ENCODE measurements at places on chromosomes 7 and 10.

- no peak for DNase-seq
Observed at GRCh38 chr10:133275684-133276092, 980 bp downstream of the ADAM8 start.

DNA sequence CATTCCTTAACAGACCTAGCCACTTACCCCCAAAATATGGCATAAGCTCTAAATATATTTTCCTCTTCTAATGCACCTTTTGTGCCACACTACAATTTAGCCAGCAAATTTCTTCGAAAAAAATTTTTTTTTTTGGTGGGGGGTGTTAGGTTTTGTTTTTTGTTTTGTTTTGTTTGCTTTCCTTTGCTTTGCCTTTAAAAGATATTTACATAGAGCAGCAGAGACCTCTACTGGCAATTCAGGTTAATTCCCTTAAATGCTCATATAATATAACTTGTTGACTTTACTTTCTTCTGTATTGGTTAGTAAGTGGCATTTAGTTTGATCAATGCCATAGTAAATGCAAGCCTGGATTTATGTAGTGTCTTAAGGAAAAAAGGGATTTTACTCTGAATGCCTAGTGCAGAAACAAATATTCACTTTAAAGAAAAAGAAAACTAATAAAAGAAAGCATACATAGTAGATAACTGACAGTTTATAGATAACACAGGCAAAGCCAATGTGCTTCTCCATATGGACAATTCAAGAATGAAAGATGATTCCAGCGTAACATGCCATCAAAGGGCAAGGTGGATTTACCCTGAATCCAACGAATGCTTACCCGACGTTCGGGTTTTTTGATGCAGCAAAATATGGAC is 1250.6 kb downstream of the GATA3 start:
- DNase-seq = no peak

DNA sequence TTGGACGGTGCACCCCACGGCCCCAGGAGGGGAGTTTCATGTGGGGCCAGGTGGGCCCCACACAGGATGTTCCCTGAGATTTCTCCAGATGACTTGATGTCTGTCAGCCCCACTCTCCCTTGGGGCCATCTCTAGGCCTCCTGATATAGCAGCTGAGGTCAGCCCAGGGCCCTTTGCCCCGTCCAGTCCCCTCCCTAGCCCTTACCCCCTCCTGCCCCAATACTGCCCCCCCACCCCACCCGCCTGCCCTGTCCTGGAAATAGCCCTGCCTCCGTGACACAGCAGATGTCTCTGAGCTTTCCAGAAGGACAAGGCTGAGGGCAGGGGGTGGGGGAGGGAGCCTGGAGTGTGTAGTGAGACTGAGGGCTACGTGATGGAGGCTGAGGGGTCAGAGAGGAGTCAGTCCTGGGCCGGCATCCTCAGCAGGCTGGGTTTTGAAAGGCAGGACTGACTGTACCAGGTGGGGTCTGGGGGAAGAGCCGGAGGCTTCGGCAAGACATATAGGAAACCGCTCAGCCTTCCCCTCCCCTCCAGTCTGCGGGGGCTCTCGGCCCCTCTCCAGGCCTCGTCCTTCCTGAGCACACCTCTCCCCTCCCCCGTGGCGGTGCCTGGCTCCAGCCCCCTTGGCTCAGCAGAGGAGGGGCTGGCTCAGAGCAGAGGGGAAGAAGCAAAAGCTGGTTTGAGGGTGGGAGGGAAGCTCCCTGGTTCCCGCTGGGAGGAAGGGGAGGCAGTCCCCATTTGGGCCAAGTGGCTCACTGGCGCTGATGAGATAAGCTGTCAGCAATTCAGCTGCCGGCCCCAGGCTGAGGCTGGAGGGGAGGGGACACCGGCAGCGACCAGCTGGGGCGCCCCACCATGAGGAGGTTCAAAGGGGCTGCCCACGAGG is 2.0 kb downstream of the FLNC start:
- no peak for DNase-seq

DNA sequence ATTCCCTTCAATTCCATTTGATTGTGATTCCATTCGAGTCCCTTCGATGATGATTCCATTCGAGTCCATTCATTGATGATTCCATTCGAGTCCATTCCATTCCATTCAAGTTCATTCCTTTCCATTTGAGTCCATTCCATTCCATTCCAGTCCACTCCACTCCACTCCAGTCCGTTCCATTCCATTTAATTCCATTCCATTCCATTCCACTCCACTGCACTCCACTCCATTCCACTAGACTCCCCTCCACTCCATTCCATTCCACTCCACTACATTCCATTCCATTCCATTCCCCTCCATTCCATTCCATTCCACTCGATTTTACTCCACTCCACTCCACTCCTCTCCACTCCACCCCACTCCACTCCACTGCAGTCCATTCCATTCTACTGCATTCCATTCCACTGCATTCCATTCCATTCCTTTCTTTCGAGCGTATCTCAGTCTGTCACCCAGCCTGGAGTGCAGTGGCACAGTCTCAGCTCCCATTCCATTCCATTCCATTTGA is 115.7 kb downstream of the ZNF92 start:
- DNase-seq = no peak

DNA sequence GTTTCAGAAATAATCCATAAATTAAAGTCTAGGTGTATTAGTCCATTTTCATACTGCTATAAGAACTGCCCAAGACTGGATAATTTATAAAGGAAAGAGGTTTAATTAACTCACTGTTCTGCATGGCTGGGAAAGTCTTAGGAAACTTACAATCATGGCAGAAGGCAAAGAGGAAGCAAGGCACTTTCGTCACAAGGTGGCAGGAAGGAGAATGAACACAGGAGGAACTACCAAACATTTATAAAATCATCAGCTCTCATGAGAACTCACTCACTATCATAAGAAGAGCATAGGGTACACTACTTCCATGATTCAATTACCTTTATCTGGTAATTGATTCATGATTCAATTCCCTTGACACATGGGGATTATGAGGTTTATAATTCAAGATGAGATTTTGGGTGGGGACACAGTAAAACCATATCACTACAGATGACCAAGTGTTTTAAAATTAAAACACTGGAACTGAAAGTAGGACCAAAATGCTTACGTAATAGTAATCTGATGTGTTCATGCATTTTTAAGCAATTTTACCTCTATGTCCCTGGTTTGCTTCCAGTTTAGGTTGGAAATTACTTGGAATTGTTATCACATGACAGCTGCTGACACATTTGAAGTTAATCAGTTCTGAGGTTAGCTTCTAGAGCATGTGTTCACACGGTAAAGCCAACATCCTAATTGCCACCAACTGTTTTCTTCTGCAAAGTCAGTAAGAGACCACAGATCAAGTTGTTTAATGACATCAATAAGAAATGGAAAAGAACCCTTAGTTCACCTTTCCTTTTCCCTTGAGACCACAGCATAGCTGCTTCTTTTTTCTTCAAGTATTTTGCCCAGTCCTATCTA is 48.4 kb upstream of the SEMA3C start:
- DNase-seq = no peak

GRCh38 chr7:1340461-1341360 is 108.0 kb downstream of the UNCX start:
- no peak for DNase-seq

DNA sequence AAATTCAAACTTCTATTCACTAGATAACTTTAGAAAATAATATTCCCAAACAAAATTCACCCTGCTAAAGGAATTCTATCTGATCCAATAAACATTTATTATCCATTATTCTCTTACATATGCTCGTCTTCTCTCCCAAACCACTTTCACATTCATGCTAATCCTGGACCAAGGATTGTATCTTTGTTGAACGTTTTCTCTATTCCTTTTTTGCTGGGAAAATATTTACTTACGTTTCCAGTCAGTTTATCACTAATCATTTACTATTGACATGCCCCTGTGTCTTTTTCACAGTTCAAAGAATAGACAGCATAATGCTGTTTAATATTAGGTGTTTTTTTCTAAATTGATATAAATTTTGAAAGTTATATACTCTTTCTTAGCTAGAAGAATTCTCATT is 3.2 kb downstream of the TEX47 start:
- DNase-seq = no peak

GRCh38 chr10:124403548-124403947 is 15.2 kb downstream of the OAT start:
- no peak for DNase-seq

GRCh38 chr7:148773334-148773733 is 74.6 kb downstream of the CUL1 start:
- DNase-seq = peak; percentile 10

DNA sequence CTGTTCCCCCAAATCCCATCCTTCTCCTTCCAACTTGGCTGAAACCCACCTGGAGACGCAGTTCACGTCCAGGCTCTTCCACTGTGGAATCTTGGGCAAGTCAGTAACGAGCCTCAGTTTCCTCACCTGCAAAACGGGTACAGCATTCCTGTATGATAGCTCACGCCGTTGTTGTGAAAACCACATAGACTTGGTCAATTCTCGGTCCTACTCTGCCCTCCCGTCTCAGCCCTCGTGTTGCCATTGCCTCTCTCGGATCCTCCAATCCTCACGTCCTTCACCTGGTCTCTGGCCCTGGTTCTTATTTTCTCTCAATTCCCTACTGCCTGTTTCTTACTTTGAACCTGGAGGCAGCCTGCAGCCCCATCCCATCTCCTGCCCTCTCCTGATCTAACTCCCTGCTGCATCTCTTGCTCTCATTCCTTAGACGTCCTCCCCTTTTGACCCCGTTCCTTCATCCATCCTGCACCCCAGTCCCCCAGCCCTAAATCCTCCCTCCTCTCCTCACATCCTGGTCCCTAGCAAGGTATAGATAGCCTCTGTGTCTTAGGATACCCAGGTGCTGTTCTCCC is 2.0 kb upstream of the MUC12 start:
- no peak for DNase-seq

DNA sequence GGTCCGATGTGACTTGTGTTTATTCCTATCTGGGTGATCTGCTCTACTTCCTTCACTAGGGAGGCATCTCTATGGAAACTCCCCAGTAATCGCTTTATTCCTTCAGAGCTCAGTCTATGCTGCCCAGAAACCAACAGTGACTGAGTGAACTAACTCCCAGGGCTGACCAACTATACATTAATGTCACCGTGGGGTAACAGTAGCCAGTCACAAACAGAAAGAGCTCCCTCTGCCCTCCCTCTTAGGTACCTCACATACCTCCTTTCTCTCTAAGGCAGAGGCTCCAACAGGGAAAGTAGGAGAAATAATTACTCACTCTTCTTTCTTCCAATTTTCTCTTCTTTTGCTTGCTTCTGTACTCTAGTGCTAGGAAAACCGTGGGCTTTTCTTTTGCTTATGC is 855.0 kb downstream of the REEP3 start:
- no peak for DNase-seq

GRCh38 chr10:62073429-62073828 is 171.9 kb downstream of the ARID5B start:
- DNase-seq = no peak

DNA sequence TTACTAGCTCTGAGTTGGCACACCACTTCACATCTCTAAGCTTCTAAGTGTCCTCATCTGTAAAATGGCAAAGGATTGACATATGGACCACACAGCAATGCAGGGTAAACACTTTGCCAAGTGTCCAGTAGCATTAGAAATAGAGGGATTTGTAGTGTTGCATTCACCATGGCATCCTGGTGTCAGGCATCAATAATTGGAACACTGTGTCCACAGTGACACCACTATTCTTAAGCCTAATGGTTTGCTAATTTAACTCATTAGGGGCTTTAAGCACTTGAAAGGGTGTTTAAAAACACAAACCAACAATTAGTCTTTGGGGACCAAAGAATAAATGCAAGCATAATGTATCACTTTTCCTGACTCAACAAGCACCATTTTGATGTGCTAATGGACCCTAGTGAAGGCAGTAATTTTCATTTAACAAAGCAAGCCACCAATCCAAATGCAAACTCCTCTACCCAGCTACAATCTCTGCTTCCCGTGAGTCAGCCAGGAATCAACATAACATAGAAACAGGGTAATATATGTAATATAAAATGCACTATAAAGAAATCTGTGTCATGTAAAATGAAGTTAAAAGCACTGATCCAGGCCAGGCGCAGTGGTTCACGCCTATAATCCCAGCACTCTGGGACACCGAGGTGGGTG is 75.9 kb downstream of the FAM204A start:
- DNase-seq = no peak

GRCh38 chr7:26670290-26670689 is 194.1 kb downstream of the SKAP2 start:
- DNase-seq = no peak

DNA sequence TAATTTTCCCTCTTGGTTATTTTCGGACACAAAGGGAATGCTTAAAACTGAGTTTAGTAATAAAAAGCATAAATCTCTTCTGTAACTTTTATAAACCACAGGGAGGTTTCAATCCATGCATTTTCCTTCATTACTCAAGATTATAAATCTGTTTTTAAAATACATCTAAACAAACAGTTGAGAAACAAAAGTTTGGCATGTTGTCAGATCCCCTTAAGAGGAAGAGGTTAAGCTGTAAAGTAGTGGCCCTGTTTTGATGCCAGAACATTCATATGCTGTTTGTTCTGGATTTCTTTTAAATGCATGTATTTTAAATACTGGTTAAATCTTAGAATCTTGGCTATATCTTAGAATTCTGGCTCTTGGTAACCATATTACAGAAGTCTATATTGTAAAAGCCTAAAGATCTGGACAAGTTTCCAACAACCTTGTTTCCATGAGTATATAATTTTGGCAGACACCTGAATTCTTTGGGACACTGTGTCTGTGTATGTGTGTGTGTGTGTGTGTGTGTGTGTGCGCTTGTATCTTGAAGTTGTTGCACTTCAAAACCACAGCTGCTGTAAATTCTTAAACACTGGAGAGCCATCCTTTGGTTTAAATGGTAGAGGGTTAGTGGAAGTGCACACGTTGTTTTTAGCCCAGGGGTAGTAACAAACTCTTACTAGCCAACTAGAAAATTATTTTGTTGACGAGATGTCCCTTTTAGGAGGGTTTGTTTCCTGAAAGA is 6.8 kb upstream of the SEMA4G start:
- no peak for DNase-seq

- DNase-seq = no peak
Observed at GRCh38 chr10:241451-241850, 106.2 kb downstream of the ZMYND11 start.

DNA sequence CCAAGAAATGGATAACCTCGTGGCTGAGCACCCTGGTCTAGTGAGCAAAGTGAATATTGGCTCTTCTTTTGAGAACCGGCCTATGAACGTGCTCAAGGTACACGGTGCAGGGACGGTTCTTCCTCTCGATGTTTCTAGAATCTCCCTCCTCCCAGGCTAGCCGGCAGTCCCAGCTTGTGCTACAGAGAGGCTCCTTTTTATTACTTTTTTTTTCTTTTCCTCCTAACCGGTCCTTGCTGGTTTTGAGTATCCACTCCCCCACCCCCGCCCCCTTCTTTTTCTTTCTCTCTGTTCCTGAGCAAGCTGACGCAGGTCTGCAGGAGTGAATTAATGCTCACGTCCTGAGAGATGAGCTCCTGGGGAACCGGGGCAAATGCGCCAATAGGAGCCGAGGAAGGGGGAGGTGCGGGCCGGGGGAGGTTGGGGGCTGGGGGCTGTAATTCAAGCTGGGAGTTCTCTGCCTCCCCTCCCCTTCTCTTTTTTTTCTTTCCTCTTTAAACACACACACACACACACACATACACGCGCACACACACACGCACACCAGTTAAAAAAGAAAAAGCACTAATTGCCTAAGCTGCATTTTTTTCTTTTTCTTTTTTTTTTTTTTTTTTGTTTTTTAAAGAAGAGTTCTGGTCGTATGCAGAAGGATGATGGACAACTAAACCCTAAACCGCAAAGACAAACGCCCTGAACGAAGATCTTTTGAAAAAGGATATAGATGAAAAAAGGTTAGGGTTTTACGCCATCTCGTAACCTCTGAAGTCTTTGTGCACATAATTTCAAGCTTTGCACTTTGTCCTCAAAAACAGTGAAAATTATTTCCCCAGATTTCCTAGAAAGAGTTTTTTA is 6.6 kb downstream of the CPA2 start:
- DNase-seq = no peak
